Stimulated activated CD8-positive, alpha-beta memory T cell treated with anti-CD3 and anti-CD28 coated beads, Interleukin-2, amount 100 ng/mL, for 1 hour (primary cell): ENCODE measurements at places on chromosomes 1 and 21.

- no peak for DNase-seq
Observed at GRCh38 chr1:7253118-7253480, 467.8 kb downstream of the CAMTA1 start.

DNA sequence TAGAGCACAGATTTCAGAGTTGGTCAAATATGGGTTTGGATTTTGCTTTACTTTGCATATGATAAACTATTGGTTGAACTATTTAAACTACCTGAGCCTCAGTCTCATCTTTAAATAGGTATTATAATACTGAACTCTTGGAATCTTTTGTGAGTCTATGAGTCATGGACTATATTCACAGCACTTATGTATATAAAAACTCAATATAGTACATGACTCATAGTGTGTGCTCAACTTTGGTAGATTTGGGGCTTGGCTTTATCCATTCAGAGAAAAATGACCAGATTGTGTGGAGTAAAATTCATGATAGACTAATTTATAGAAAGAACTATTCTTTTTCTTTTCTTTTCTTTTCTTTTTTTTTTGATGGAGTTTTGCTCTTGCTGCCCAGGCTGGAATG, 28.7 kb downstream of the FCRL3 start:
- no peak for DNase-seq

DNA sequence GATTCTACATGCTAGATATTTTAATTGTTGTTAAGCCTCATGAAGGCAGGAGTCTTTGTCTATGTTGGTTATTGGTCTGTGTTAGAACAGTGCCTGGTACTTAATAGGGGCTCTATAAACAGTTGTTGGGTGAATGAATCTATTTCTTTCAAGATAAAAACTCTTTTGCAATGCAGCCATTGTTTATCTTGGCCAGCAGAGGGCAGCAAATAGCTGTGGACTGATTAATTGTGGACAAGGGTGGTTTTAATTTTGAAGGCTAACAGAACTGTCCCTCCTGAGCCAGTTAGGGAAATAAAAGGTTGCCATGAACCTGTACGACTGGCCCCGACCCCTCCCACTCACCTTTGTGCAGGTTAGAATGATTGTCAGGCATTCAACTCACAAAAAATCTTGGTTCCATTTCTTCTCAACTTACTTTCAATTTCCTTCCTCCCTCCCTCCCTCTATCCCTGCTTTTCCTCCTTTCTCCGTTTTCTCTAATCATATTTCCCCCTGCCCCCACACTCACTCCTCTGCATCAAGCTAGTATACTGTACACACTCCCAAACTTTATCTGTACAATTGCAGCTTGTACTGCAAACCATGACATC, 66.3 kb upstream of the DIRAS3 start:
- no peak for DNase-seq

DNA sequence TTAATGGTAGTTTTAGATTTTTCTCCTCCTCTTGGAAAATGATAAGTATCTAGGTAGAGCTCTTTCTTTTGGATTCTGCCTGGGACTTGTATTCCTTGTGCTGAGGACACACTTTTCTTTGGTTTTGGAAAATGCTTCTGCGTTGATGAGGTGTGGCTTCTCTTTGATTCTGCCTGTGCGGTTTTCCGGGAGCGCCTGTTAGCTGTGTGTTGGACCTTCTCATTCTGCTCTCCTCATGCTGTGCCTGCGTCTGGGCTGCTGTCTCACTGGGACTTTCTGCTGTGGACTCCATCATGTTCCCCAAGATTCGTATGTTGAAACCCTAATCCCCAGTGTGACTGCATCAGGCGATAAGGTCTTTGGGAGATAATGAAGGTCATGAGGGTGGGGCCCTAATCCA, 21.0 kb downstream of the C1orf174 start:
- no peak for DNase-seq

GRCh38 chr1:87219141-87219540, 109.5 kb upstream of the LMO4 start:
- DNase-seq = no peak

- DNase-seq = no peak
Observed at GRCh38 chr1:201946224-201946908, at the start of gene LMOD1. Gene LMOD1, minus strand, starts transcription at chr1:201946548. Its CDS starts 208 bp downstream, at chr1:201946340.

DNA sequence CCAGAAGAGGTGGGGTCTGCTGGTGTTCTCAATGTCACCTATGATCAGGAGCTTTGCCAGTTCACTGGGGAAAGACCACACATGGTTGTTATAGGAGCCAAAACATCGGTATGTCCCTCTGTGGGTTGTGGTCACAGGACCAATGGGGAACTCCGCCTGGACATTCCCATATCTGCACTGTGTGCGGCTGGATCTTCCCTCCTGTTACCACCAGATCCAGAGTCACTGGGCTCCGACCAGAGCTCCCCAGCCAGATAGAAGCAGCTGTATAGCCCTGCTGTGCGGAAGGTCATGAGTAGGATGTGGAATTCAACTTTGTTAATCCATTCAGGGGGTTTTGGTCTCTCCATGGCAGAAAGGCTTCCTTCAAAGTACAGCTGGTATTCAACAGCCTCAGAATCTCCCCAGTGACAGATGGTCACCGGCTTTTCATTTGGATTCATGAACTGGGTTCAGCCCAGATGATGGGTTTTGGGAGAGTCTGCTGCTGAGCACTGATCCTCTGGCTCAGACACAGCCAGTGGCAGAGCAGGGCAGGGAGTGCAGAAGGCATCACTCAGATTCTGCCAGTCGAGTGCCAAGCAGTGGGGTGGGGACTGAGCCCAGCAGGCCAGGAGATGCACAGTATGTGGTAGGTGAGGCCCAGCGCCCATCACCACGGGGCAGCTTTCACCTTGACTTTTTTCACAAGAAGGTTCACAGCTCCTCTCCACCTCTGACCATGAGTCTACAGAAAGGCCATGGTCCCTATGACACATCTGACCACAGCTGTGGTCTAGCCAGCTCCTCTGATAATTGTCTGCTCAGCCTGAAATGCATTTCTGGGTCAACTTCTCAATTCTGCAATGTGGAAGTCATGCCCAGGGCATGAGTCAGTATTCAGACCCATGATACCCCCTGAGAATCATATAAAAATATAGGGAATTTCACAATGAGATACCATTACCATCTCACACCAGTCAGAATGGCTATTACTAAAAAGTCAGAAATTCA, 2.9 kb upstream of the SHCBP1L start:
- DNase-seq = no peak

DNA sequence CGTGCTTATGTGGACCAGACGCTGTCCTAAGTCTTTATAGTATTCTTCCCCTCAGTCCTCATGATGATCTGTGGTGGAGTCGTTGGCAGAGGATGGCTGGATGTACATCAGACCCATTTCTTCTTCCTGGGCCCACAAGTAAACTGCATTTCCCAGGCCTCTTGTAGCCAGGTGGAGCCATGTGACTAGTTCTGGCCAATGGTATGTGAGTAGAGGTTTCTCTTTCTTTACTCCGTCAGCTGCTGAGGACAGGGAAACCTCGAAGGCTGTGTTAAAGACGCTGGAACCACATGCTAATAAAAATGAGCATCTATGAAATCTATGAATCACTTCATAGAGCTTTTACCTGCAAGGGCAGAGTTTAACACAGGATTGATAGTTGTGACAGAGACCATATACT, 18.7 kb upstream of the ZNF362 start:
- no peak for DNase-seq

DNA sequence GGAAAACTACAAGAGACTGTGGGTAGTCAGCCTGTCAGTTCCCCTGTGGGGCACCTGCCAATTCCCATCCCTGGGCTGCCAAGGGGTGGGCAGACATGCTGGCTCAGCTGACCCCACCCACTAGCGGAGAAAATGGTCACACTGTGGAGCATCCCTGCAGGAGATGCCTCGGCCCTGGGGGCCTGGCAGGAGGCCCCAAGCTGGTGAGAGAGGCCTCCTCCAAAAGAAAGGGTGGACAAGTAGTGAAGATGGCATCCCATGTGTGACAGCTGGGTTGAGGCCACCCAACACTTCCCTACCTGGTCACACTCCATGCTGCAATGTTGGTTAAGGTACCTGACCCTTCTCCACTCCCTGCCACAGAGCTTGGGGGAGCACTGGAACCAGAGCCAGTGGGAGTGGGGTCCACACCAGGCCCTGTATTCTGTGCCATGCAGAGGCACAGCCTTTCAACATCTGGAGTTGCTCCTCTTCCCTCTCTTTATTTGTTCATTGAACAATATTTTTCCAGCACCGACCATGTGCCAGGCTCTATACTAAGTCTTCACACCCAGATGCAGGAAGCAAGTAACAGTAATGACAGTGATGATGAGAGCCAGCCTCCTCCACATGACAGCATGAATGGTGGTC, 59.5 kb downstream of the KLHDC7A start:
- DNase-seq = no peak

DNA sequence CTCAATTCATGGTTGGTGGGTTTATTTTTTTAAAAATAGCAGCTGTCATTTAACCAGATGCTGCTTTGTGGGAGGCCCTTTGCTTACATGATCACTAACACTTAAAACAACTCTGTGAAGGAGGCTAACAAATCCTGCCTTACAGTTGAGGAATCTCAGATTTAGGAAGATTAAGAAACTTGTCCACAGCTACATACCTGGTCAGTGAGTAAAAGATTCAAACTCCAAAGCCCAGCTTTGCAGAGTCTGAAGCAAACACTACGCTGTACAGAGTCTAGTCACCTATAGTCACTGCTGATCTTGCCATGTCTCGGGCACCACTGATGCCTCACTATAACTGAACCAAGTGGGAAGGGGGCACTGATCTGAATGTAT, 535.4 kb downstream of the SMYD3 start:
- DNase-seq = no peak

DNA sequence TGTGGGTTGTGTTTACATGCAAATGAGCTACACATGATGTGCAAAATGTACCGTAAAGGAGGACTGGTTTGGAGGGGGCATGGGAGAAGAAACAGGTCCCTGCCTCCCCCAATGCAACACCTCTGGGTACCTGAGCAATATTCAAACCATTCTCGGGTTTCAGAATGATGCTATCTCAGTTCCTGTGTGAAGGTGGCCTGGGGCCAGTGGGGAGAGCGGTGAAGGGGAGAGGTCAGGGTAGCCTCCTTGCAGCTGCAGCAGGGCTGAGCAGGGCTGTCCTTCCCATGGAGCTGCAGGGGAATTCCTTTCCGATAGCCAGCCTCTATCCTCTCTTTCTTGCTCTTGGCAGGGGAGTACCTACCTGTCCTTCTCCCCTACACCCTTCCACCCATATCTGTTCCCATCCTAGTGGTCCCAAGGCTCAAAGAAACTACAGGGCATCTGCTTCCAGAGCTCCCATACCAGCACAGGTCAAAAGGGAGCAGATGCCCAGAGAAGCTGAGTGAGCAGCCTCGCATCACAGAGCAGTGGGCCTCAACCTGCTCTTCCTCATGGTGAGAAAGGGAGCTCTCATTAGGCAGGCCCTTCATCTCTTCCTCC, 11.9 kb downstream of the MEF2D start:
- DNase-seq = no peak

DNA sequence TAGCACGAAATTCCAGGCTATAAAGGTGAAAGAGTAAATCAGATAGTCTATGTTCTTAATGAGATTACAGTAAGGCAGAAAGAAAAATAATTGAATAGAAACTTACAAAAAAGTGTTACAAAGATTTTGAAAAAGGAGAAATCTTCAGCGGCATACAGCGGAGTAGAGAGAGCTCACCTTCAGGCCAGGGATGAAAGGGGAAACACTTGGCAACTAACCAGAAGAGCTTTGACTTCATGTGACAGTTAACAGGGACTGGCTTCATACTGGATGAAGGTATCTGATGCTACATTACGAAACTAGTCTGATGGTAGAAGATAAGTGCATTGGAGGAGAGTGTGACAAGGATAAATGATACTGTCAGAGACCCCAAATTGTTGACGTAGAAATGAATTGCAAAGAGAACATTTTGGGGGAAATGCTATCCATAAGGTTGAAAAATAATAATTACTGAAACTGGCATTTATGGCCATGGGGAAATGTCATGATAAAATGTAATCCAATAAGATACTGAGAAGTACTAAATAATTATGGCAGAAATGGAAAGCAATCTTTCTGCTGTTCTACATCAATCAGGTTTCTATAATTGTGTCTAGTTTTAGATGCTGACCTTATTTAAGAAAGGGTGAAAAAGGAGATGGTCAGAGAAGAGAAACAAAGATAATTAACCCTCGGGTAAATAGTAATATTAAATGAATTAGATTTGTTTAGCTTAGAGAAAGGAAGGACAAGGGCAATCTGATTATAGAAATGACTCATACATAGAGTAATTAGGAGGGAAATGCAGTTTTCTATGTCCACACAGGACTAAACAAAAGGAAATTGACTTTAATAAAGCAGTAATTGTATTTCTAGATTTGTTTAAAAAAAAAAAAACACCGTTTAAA, 808.7 kb downstream of the NCAM2 start:
- no peak for DNase-seq

DNA sequence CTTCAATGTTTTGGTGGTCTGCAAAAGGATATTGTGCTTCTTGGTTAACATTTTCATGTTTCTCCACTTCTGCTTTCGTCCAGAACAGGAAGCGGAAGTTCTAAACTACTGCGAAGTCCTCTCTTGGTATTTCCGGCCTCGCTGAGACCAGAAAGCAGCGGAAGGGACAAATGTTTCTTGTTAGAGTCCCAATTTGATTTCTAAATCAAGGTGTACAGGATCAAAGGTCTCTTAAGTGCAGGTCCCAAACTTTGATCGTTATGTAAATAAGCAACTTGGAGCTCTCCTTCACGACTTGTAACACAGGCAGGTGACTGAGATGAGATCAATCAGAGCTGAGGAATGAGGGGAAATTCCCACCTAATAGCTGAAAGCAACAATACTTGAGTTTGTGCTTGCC, 40.1 kb upstream of the HMCN1 start:
- DNase-seq = no peak

DNA sequence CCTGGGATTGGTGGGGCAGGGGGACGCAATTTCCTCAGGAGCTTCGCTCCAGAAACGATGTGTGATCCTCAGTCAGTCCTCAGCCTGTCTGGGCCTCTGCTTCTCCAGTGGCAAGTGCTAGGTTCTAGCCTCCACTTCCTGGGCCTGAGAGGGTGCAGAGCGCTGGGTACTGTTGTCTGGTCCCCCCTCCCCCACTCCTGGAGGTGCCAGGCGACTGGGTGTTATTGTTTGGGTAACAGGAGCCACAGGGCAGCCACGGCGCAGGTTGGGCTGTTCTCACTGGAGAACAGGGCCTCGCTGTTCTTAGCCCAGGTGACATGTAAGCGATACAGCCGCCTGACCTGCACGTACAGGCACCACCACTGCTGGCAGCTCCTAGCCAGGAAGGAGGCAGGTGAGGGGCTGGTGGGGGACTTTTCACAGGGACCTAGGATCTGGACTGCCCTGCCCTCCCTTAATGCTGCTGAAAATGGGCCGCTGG, 2.1 kb downstream of the RPS6KA1 start:
- no peak for DNase-seq

DNA sequence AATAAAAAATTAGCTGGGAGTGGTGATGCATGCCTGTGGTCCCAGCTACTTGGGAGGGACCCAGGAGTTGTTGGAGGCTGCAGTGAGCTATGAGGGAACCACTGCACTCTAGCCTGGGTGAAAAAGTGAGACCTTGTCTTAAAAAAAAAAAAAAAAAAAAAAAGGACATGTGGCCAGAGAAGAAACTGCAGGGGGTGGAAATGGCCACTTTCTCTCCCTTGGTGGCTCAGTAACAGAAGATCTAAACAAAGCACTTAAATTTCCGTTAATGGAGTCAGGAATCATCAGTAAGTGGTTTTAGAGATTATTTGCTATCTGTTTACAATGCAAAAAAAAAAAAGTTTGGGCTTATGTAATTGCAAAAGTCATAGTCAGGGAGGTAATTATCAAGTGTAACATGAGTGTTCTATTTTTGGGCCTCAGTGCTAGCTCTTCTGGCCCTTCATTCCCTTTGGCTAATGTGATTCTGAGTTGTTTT, 19.3 kb upstream of the OPRD1 start:
- no peak for DNase-seq

- no peak for DNase-seq
Observed at GRCh38 chr1:229753764-229754551, 127.9 kb downstream of the URB2 start.
